ENCODE measurements at places on chromosomes 12 and 14.

GRCh38 chr14:74875941-74876913, at the start of gene PROX2:
Gene PROX2 (minus strand): TSS chr14:74876145. CDS start chr14:74863834, 12,311 bp downstream.
- no peak for DNase-seq

- DNase-seq, result no peak
Measured at GRCh38 chr12:68240079-68240478, 13.3 kb downstream of the IL22 start.

DNA sequence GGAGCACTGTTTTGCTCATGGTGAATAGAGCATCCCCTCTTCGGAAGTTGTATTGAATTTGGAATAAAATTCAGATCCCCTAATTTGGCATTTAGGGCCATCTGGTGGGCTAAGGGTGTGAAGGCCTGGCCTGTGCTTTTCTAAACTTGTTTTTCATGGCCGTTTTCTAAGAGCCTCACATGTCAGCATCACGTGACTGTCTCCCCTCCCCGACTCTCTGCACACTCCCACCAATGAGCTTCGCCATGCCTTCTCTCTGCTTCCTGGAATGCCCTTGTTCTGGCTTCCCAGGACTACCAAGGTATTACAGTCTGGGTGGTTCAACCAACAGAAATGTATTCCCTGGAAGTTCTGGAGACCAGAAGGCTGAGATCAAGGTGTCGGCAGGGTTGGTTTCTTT, 85.3 kb downstream of the PRIMA1 start:
- DNase-seq, result no peak

DNA sequence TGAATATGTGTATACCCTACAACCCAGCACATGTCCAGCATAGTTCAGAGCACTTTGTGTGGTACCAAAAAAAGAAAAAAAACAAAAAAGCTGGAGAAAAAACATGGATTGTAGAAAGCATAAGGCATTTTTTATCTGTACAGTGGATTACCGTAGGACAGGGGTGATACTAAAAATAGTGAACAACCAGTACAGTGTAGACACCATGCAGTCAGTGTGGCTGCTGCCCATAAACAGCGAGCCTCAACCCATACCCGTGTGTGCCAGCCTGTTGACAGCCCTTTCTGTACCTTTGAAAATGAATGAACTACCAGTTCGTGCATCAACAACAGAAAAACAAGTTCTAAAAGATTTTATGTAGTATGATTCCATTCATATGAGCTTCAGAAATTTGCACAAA, 25.1 kb downstream of the RASSF8 start:
- no peak for DNase-seq

DNA sequence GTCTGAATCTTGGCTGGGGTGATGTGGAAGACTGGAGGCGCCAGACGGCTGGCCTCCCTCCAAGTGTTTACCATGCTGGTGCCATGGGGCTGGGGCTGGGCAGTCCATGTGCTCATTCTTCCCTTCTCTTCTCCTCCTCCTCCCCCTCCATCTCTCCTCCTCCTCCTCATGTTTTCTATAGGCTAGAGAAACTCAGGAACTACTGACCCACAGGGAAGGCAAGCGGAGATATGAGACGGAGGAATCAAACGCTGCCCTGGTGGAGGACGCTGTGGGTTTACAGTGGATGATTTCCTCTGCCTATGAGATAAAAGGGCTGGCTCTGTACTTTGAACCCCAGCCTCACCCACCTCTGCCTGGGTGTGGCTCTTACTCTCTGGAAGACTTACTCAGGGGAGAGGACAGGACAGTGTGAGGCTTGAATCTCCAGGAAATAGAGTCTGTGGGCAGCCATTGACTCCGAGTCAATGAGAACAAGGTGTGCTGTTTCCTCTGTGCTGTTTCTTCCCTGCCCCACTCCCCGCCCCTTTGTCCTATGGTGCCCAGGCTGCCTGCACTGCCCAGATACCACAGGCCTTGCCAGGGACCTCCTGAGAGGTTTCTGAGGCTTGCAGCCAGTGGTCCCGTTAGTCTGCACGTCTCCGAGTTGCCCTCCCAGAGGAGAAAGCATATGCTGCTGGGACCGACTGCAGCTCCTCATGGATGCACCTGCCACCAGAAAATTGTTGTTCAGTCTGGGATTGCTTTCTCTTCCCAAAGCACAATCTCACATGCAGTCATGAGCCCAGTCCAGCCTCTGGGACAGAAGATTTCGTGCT, 132.6 kb upstream of the ARHGAP5 start:
- no peak for DNase-seq

- no peak for DNase-seq
Measured at GRCh38 chr14:33335366-33335765, 396.7 kb downstream of the NPAS3 start.

GRCh38 chr14:51988221-51988620, 1.1 kb upstream of the RTRAF start:
- DNase-seq, result no peak

DNA sequence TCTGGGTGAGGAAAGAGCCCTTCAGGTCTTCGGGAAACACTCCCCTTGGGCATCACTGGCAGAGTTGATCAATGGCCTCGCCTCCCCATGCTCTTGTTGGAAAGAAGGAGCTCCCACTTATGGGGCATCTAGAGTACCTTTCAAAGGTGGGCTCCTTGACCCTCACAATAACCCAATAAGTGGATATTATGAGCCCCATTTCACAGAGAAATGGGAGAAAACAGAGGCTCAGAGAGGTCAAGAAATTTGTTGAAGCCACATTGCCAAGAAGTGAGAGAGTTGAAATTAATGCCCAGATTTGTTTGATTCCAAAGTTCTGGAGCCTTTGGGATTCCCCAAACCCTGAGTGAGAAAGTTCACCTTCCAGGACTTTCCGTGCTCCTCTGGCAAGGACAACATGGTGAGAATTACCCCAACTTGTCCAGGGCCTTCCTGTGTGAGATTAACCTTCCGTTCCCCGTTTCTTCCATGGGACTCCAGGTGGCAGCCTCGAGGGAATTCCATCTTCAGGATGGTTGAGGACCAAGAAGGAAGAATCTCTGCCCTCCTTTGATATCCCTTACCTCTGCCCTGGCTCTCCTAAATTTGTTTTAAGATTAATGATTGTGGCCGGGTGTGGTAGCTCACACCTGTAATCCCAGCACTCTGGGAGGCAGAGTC, 7.5 kb upstream of the CHD4 start:
- no peak for DNase-seq

DNA sequence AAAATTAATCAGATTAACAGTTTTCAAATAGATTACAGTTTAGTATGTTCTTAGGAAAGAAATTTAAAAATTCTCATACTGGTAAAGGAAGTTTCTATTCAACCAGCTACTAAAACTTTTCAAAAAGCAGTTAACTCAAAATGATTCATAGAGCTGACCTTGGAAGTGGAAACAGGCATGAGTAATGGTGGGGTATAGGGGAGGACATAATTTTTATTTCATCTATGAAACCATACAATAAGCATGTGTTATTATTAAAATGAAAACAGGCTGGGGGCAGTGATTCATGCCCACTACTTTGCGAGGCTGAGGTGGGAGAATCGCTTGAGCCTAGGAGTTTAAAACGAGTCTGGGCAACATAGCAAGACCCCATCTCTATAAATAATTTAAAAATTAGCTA, 73.0 kb downstream of the DNAI7 start:
- DNase-seq, result no peak

GRCh38 chr14:67528276-67528675, 4.8 kb upstream of the PLEKHH1 start:
- DNase-seq, result no peak

DNA sequence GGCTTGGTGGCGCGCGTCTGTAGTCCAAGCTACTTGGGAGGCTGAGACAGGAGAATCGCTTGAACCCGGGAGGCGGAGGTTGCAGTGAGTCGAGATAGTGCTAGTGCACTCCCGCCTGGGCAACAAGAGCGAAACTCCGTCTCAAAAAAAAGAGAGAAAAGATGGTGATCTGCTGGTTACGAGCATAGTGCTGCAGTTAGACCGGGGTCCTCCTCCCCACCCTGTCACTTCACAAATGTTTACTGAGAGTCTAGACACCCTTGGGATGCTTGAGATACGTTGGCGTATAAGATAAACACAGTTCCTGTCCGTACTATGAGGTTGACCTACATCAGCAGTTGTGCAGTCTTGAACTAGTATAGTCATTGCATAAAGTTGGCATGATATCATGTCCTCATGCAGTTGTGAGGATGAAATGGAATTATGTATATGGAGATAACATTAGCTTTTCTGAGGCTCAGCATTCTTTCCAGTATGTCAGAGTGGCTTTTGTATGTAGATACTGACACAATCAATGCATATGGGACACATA, 787 bp downstream of the ACAD10 start:
- no peak for DNase-seq

DNA sequence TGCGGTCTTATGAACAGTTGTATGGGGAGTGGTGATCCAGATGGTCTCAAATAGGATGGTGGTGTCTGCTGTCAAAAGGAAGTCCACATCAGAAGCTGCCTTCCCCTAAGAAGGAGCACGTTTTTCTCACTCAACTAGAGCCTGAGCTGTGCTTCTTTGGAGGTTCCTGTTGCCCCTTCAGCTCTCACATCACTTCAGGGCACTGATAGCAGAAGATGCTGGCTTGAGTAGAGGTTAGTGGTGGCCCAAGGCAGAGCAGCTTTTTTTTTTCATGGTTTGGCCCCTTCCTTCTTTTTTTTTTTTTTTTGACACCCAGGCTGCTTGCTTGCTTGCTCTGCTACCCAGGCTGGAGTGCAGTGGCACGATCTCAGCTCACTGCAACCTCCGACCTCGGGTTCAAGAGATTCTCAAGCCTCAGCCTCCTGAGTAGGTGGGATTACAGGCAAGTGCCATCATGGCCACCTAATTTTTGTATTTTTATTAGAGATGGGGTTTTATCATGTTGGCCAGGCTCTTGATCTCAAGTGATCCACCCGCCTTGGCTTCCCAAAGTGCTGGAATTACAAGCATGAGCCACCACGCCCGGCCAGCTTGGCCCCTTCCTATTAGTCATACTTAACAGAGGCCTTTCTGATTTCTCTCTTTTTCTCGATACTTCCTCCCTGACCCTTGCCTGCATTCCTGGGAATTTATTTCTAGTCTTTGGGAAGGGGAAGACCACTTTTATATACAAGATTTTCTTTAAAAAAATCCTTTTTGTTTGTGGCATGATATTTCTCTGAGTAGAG, 31.6 kb downstream of the KLRD1 start:
- no peak for DNase-seq

GRCh38 chr12:42422785-42423184, 96.8 kb downstream of the PPHLN1 start:
- DNase-seq, result no peak

DNA sequence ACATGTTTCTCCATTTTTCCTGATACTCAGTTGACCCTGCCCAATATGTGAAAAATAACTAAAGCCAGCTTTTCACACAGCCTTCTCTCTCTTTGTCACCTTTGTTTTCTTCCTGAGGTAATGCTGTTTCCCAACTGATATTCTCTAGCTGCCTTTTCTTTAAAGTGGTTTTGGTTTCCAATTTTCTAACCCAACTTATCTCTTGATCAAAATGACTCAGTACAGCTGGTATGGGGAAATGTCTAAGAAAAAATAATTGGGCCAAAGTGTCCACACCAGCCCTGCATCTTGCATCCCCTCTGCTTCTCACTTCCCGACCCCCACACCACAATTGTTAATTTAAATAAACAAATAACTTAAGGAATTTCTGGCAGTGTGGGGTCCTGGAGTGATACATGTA, 193.8 kb downstream of the SYT1 start:
- no peak for DNase-seq

GRCh38 chr12:93229494-93230325, 148.0 kb upstream of the NUDT4 start:
- no peak for DNase-seq

GRCh38 chr12:68648179-68648578, 37.5 kb downstream of the RAP1B start:
- DNase-seq, result no peak

DNA sequence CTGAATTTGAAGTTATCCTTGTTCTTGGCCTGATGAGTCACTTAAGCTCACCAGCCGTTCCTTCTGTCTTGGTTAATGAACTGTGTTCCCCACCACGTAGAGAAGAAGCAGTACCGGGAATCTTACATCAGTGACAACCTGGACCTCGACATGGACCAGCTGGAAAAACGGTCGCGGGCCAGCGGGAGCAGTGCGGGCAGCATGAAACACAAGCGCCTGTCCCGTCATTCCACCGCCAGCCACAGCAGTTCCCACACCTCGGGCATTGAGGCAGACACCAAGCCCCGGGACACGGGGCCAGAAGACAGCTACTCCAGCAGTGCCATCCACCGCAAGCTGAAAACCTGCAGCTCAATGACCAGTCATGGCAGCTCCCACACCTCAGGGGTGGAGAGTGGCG, 68.2 kb downstream of the FRMD6 start:
- no peak for DNase-seq

DNA sequence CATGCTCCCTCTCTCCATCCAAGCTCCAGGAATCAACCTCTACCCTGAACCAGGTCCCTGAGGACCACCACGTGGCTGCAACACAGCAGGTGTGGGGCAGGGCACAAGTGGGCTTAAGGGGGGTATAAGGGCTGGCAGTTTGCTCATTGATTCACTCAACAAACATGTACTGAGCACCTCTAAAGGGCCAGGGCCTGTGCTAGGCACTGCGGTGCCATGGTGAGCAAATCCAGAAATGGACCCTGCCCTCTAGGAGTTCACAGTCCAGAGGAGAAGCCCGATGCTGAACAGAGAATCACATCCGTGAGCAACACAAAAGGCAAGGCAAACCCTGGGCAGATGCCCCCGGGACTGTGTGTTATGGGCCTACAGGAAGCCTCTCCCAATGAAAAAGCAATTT, 6.5 kb upstream of the AQP2 start:
- DNase-seq, result no peak

DNA sequence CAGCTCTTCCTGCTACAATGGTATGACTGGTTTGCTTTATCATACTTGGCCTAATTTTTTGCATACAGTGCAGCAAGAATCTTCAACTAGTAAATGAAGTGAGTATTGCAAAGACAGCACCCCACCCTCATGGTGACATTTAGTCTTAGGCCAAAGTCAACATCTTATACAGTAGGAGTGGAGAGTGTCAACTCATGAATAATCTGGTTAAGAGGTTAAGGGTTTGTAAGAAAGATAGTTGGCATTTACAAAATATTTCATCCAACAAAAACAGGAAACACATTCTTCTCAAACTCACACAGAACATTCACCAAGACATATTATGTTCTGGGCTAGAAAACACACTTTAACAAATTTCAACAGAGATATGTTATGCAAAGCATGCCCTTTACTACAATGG, 2.2 kb upstream of the OAS1 start:
- DNase-seq, result no peak

DNA sequence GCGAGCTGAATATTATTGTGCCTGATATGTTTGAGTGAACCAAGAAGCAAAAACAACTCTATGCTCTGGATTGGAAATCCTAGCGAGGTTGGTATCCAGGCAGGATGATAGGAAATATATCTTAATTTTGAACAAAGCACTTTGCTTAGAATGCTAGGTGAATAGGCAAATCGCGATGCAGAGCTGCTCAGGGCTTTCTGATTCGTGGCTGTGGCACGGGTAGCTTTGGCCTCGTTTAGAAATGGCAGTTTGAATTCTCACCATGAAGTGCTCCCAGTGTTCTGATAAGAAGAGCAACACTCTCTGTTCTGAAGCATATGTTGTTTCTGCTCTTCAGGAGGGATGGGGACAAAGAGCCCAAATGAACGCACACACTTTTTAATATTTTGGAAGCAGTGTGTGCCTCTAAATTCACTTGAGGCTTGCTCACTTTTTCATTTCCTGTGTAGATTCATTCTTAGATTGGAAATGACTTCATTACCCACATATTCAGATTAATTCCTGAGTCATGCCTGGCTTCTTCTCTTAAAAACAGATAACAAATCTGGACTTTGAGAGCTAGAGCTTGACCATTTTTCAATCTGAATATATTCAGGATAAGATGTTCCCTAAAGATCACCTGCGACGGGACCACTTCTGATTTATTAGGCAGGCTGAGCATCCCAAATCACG, 200.9 kb downstream of the RPAP3 start:
- DNase-seq, result no peak

- no peak for DNase-seq
Measured at GRCh38 chr14:24100197-24100981, 6.3 kb downstream of the PCK2 start.
